ENCODE measurements at places on chromosomes 4 and X. TPM values are rescaled to one million over a fixed set of nuclear protein-coding genes. Genes with fewer than 3 reads are reported as not detected.

MEPE gene
- total RNA-seq: not detected

CCKAR gene
- total RNA-seq: 0.61 TPM

MID1IP1 gene
- 46.8 TPM for total RNA-seq

CLGN gene
- total RNA-seq: 4.2 TPM

RTL9 gene
- 1.9 TPM for total RNA-seq

FAM156B gene
- total RNA-seq: 5.3 TPM

FHIP1A gene
- 2.1 TPM for total RNA-seq

CXCL8 gene
- 0.40 TPM for total RNA-seq

AP1AR gene
- total RNA-seq: 24.7 TPM

CDKL5 gene
- total RNA-seq: 5.4 TPM

TLL1 gene
- 1.4 TPM for total RNA-seq

PRDM8 gene
- total RNA-seq: 1.5 TPM

CSN1S1 gene
- not detected for total RNA-seq

WDR44 gene
- 17.8 TPM for total RNA-seq

DIAPH2 gene
- 19.7 TPM for total RNA-seq

LRRC66 gene
- 0.10 TPM for total RNA-seq

WAS gene
- not detected for total RNA-seq

CFAP47 gene
- total RNA-seq: not detected

DKK2 gene
- total RNA-seq: 0.18 TPM

GRIA3 gene
- not detected for total RNA-seq
